GM13976 (cell line): ENCODE measurements at places on chromosomes 4 and X.

GRCh38 chr4:8598391-8599090 lies 6.0 kb downstream of the CPZ start:
- no peak for DNase-seq

DNA sequence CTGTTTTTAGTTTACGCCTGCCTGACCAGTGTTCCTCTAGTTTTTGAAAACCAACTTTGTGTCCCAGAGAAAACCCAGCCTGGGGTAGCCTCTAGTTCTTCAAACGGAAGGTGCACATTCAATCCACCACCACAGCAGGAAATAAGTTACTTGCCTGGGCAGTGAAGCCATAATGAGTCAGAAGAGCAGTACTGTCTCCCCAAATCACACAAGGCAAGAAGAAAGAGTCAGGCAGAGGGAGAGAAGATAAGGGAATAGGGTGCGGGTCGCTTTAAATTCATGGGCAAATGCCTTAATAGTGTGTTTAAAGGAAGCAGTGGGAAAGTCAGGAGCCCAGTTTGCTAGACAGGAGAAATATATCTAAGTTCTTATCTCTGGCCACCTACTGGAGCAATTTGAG lies 333.8 kb upstream of the GRIA3 start:
- no peak for DNase-seq

GRCh38 chr4:32180086-32180485 lies 1459.9 kb downstream of the PCDH7 start:
- DNase-seq, result no peak

GRCh38 chr4:85968945-85969819 lies 390.7 kb downstream of the MAPK10 start:
- peak; percentile 25 for DNase-seq

DNA sequence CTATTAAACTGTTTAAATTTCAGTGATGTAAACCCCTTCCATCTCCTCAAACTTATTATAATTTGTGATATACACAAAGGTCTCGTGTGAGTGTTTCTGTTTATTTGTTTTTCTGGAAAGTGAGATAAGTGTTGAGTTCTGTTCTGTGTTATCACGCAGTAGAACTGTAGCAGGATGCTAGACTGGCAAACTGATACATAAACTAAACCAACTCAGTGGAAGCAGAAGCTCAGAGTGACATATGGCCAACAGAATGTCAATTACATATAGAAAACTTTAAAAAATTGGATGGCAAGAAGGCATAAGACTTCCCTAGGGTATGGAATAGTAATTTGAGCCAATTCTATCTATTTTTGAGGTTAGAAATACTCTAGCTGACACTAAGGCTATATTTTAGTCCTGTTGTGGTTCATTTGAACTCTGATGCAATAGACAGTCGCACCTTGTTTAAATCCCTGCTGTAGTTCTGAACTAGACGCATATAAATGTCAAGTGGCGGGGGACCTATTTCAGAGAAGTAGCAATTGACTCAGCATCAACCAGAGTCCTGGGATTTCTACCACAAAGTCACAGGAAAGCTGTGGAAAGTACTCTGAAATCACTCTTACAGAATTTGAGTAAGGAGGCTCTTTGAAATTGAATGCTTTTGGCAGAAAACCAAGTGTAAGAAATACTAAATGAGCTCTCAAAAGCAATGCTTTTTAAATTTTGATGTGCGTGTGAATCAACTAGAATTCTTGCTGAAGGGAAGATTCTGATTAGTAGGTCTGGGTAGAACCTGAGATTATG lies 294.4 kb downstream of the INPP4B start:
- no peak for DNase-seq

- DNase-seq, result no peak
Observed at GRCh38 chr4:95798727-95799126, 41.2 kb upstream of the PDHA2 start.

GRCh38 chrX:48083212-48083611 lies 11.8 kb upstream of the ZNF630 start:
- DNase-seq, result peak; percentile 50

- DNase-seq, result no peak
Observed at GRCh38 chrX:106672527-106672926, 54.0 kb upstream of the RNF128 start.

DNA sequence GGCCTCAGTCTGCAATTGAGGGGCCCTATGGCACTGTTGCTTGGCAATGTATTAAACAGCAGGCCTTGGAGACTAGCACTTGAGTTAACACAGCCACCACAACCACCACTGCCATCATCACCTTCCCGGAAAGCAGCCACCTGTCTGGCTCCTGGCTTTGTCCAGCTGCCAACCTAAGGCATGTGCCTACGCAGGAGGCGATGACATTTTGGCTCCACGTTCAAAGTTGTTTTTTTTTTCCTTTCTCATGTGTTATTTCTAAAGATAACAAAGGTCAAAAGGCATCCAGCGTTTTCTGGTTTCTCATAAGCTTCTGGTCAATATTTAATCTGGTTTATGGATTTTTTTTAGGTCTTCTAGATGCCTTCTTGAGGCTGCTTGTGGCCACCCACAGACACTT lies 7.5 kb downstream of the CLDN2 start:
- DNase-seq, result no peak

GRCh38 chr4:20351360-20352162 lies 99.9 kb downstream of the SLIT2 start:
- DNase-seq, result no peak
